H4 (cell line): ENCODE measurements at places on chromosomes 16 and 17. TPM values are rescaled to one million over a fixed set of nuclear protein-coding genes. Genes with fewer than 3 reads are reported as not detected.

GRCh38 chr17:59049798-59050197 is 56.9 kb downstream of the TRIM37 start:
- no peak for DNase-seq

DNA sequence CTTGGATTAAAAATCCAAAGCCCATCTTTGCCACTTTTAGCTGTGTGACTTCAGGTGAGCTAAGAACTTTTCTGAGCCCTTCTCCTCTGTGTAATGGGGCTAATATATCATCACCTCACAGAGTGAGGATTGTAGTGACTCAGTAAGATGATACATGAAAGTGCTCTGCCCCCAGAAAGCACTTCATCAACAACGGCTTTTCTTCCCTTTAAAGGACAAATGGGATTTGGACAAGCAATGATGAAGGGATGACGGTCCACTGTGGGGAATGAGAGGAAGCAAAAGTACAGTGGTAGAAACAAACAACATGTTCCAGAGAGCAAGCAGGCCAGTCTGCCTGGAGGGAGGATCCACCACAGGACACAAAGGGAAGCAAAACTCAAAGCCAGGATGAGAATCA is 14.3 kb upstream of the TMED6 start:
- DNase-seq: no peak

GRCh38 chr17:18186627-18186982 is 3.0 kb downstream of the ALKBH5 start:
- DNase-seq: no peak

DNA sequence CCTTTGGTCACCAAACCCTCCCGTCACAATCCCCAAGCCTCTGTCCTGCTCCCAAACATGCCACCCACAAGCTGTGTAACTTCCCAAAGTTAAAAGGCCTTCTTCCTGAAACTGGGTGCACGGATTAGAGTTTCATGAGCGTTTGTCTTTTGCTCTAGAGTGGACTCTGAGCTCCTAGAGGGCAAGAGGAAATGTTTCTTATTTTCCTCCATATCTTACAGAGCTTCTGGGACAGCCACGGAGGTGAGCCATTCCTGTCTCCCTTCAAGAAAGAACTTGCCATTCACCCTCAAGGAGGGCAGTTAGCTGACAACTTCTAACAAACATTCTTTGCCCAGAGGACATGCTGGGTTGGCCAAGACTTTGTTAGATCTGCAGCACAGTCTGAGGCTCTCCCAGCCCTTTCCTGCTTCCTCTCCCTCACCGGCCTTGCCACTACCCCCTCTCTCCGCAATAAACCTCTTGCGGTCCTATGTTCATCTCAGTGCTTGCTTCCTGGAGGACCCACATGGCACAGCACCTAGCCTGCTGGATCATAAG is 2.6 kb upstream of the MYCBPAP start:
- no peak for DNase-seq

GRCh38 chr16:14409563-14409962 is 220.5 kb downstream of the PARN start:
- peak; percentile 34 for DNase-seq

DNA sequence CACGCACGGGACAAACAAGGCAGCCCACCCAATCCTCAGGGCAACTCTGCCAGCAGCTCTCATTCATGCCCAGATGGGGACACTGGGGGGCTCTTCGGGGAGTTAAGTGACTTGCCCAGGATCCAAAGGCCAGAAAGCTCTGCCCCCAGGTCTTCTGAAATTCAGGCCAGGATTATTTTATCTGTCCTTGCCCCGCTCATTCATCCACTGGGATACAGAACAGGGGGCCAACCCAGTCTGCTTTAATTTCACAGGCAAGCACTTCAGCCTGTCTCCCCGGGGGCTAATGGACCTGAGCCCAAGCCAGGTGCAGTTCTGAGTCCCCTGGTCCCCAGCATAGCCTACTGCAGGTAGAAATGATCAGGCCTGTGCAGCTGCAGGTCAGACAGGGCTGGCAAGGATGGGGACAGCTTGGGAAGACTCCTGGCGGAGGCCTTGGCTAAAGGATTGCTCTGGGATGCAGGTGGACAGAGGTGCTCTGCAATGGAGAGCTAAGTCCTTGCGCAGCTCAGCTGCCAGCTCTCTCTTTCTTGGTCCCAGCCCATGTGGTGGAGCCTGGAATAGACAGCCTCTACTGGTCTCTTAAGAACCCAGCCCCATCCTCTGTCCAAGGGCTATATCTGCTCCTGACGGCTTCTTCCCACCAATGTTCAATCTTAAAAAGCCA is 766 bp upstream of the B3GNT9 start:
- no peak for DNase-seq

GRCh38 chr17:17782523-17783115 is 54.2 kb downstream of the SREBF1 start:
- no peak for DNase-seq

DNA sequence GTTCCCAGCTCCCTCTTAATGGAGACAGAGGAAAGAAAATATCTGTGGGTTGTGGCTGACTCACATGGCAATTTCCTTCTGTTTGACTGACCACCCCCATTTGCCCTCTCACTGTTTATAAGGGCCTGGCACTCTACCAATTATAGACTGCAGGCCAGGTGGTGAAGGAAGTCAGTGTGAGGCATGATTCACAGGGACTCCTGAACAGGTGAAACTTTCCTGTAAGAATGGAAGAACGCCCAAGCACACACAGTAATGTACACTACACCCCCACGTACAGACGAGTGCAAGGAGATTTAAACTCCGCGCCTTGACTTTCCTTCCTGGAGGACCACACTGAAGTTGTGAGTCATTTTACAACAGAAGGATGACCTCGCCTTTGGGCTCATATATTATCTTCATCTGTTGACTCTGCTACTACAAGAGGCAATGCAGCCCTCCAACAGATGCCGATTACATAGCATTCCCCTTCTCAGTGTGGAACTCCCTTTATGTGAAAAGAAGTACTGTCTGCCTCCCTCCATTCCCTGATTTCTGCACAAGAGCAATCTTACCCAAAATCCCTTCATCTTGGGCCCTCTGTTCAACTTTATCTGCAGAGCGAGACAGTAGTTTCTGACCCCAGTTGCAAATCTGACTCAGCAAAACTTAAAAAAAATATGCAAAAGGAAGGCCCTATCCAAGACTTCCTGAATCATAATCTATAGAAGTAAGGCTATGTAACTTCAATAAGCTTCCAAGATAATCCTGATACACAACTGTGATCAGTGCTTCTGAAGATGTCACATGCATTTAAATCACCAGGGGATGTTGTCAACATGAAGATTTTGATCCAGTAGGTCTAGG is 163.6 kb downstream of the SHISA6 start:
- peak; percentile 46 for DNase-seq

DNA sequence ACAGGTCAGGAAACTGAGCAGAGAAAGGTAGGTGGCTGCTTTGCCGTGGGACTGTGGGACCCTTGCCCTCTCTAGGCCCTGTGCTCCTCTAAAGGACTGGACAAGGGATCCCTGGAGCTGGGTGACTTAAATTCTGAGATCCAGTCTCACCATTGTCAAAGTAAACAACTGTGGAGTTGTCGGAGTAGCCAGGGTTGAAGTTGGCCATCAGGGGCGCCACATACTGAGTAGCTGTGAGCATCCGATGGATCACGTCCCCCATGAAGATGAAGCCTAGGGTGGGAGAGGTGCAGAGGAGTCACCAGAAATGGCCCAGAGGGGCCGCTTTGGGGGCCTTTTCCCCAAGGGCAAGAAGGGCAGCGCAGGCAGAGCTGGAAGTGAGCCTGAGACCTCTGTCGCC is 43.5 kb downstream of the PLXDC1 start:
- DNase-seq: no peak

- DNase-seq: no peak
Measured at GRCh38 chr17:79410681-79411080, 200.2 kb downstream of the RBFOX3 start.

GRCh38 chr17:77572065-77572601 is 386.4 kb upstream of the TNRC6C start:
- no peak for DNase-seq

- no peak for DNase-seq
Measured at GRCh38 chr17:32569171-32570080, 82.6 kb downstream of the CDK5R1 start.

GRCh38 chr16:62933929-62934328 is 897.7 kb upstream of the CDH8 start:
- no peak for DNase-seq

DNA sequence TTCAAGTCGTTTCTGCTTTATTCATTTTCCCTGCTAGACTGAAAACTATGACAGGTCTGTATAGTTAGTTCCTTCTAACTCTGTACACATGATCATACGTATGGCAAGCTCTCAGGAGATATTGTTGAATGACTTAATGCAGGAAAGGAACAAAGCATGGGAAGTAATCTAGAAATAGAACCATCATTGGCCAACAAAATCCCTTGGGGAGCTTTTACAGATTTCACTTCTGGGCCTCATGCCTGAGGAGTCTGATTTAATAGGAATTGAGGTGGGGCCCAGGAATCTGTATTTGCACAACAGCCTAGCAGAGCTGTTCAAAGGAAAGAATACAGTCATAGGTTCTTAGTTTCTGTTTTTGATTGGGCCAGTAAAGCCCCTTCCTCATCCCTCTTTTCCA is 229.2 kb downstream of the MAP2K6 start:
- no peak for DNase-seq

DNA sequence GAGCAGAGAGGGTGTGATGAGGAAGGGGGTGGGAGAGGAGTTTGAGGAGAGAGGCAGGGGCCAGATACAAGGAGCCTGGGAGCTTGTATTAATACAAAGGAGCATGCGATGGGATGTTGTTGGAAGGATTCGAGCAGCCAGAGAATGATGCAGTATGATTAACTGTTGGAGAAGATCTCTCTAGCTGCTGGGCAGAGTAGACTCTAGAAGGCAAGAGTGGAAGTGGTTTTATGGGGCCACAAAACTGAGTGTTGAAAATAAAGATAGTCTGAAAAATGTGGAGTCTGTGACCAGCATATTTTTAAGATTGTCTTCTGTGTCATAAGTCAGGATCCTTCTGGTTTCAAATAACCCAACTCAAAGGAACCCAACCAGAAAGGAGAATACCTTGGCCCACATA is 98.3 kb downstream of the MSI2 start:
- no peak for DNase-seq

DNA sequence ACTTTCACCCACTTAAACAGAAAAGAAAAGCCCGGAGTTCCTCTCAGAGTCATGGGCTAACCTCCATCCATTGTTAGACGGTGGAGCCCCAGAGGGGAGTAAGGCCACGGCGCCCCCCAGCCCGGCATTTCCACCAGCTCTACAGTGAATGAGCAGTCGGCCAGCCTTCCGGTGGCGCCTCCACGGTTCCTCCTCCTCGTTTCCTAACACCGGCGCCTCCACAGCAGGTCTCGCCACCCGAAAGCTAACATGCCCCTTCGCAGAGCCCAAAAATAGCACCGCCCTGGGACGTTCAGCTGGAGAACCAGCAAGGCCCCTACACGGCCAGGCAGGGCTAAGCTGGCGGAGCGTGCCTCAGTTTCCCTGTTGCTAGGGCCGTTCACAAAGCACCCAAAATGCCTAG is 858 bp downstream of the MMD start:
- DNase-seq: no peak

DNA sequence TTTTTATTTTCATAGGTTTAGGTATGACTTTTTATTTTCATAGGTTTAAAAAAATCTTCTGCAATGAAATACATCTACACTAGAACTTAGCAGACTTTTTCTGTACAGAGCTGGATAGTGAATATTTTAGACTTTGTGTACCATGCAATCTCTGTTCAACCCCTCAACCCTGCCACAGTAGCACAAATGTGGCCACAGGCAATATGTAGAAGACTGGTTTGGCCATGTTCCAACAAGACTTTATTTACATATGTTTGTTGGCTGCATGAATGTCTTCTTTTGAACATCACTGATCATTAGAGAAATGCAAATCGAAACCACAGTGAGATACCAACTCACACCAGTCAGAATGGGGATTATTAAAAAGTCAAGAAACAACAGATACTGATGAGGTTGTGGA is 229.2 kb downstream of the SHISA9 start:
- no peak for DNase-seq

GRCh38 chr16:68270353-68270752 is 6.0 kb downstream of the SLC7A6 start:
- no peak for DNase-seq

- DNase-seq: no peak
Measured at GRCh38 chr16:1961651-1962067, 2.3 kb downstream of the NDUFB10 start.

DNA sequence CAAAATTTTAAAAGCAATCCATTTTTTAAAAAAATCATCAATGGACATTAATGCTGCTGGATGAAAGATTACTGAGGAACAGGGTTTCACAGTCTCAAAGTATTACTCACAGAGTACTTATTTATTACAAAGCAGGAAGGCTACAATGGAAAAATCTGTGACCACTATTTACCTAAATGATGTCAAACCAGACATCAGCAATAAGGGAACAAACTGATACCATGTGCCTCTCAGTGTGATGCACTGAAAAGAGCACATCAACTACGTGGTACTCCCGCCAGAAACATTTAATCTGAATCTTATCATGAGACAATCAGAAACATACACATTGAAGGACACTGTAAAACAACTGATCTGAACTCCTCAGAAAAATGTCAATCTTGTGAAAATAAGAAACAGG is 124.2 kb downstream of the PARN start:
- no peak for DNase-seq

GRCh38 chr17:40903129-40903847 is 18.2 kb upstream of the KRT20 start:
- DNase-seq: no peak

DNA sequence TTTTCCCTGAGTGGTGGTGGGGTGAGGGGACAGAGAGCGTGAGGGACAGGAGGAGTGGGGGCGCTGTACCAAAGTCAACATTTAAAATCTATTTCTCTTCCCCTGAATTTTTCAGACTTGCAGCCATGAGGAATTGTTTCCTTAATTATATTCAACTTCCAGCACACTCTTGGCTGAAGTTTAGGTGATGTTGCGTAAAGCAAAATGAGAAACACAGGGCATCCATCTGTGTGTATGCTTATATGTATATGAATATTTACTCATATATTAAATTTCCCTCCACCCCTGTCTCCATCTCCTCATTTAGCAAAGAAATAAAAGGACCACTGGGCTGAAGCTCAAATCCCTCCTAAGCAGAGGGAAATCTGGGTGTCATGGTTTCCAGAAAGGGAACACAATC is 218.1 kb downstream of the XYLT1 start:
- DNase-seq: no peak

GRCh38 chr16:12319428-12320035 is 343.0 kb downstream of the SNX29 start:
- no peak for DNase-seq

- DNase-seq: no peak
Measured at GRCh38 chr16:55756963-55757362, 75.9 kb downstream of the CES1 start.

DNA sequence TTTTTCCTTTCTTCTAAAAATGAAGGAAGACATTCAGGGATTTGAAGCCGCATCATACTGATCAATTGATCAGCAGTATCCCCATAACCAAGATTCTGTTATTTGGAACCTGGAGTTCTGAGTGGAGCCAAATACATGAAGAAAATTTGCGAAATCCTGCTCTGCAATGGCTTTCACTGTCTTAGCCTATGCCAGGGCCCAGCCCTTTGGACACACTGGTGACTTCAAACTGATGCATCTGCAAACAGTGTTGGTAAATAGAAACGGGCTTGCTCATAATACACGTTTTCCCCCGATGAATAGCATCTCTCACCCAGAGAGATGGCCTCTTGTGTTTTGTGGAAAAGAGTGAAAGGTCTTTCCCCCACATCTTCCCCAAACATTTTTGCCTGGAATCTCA is 87.6 kb upstream of the TOX3 start:
- no peak for DNase-seq

Gene ZG16
- total RNA-seq: not detected in 2 replicates

Gene HES7
- 0.14 TPM in 1 of 2 replicates, not detected in the other for total RNA-seq

Gene ITGAL
- total RNA-seq: not detected in 2 replicates
